Inflammatory macrophage treated with lipopolysaccharide for 4 hours (primary cell): ENCODE measurements at places on chromosomes 5 and 9.

DNA sequence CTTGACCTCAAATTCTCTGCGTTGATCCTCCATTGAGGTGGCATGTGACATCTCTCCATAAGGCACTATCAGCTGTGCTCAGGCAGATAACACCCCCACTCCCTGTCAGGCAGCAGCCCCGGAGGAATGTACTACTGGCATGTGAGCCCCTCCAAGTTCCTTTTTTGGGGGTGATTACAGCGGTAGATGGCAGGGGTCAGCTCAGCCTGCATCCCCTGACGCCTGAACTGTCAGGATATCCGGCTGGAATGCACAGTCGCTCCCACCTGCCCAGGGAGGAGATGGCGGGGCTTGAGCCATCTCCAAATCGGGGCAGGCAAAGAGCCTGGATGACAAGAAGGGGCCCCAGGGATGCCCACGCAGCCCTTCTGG lies 40.8 kb downstream of the FAM78A start:
- DNase-seq = no peak

DNA sequence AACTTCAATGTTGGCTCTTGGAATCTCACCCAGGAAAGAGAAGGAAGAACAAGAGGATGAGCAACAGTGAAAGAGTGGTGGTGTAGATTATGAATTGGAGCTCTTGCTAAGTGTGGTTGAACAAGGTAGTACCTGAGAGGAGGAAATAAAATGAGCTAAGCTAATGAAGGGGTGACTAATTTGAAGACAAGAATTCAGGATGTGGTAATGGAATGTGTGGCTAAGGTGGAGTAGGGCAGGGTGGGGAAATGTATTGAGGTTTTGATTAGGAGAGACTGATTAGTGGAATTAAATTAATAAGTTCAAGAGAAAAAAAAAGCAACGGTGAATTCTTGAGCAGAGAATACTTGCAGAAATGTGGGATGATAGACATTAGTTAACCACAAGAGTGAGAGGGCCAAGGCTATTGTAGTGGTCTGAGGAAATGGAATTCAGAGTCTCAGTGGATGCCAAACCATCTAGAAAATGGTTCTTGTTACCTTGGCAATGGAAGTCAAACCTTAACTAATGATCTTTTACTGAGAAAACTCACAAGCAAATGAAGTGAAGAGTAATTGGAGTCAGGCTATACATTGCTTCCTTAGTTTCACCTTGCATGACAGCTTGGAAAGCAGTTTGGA lies 648.3 kb upstream of the ZNF608 start:
- no peak for DNase-seq

GRCh38 chr9:116287721-116288120 lies 134.1 kb downstream of the PAPPA start:
- DNase-seq = no peak

DNA sequence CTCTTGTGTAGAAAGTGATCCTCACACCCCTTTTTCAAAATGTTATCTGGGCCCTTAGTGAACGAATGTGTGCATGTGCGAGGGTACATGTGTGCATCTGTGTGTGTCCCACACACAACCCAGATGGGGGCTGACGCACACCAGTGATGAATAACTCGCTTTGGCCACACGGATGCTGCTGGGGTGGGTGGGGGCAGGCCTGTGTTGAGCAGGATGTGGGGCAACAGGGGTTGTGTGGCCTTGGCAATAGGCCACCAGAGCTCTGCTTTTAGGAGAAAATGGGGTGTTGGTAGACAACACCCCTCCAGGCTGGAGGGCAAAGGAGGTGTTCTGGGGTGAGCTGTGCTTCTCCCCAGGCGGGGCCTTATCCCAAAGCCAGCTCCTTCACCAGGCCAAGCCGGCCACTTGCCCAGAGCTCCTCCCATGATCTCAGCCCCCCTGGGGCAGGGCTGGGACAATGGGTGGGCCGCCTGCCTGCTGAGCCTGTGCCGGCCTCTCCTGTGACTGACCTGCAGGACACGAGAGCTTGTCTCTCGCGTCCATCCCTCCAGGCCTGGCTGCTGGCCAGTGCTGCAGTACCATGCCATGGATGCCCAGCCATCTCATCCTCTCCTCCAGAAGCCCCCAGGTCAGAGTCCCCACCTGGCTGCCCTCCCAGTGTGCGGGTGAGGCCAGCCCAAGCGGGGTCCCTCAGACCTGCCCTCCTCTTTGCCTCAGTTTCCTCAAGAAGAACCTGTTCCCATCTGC lies 1.7 kb downstream of the DBN1 start:
- DNase-seq = no peak

- DNase-seq = no peak
Measured at GRCh38 chr9:23769307-23769935, 56.6 kb downstream of the ELAVL2 start.

DNA sequence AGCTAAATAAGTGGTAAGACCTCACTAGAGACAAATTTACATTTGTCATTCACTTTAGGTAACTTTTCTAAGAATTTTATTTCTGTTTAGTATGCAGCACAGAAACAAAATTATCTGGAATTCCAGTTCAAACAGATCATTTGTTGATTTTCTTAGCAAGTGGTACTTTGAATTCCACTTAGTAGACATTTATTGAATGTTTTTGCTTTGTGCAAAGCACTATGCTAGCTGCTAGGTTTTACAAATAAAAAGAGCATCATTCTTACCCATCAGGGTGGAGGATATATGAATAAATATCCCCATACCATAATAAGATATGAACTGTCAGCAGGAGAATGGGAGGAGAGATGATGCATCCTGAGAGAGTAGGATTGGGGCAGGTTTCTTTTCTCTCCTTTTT lies 35.4 kb downstream of the GNG10 start:
- DNase-seq = no peak
